ENCODE measurements at places on chromosomes 4 and X.
A peak's percentile ranks its signal among the peaks of the same experiment; 100 is the strongest.

DNA sequence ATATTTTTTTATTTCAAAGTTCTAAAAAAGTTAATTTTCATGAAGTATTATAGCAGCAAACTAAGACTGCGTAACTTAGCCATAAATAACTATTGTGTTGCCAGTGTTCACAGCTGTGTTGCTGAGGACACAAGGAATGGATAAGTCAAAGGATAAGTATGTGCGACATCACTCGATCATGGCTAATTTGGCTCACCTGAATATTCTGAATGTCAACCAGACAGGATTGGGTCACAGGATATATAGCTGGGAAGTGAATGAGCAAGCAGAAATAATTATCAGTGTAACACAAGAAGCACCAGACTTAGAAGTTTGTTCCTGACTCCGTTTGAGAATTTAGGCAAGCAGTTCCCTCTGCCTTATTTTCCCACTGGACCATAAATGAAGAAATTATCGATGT, 33.9 kb downstream of the PRDM8 start:
- no peak for DNase-seq

GRCh38 chr4:67020438-67020797, 524.9 kb downstream of the CENPC start:
- no peak for DNase-seq

DNA sequence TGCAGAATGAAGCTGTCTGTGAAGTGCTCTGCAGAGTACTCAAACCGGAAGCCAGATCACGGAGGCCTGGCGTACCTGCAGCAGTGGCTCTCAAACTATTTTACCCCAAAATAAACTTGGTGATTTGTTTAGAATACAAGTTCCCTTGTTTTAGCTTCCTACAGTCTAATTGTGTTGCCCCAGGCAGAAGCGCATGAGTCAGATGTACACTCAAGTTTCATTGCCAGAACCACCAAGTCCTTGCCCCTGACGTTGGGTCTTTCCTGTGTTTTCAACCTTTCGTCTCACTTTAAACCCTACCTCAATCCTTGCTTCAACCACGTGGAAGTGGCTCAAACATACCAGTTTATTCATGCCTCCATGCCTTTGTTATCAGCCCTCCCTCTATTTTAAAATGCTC, 66.2 kb upstream of the SLC7A11 start:
- DNase-seq, result no peak

- no peak for DNase-seq
These were observed 426.9 kb upstream of the EPHA5 start for GRCh38 chr4:66097218-66097617.

GRCh38 chr4:24730256-24731001, 64.9 kb upstream of the SOD3 start:
- DNase-seq, result no peak

DNA sequence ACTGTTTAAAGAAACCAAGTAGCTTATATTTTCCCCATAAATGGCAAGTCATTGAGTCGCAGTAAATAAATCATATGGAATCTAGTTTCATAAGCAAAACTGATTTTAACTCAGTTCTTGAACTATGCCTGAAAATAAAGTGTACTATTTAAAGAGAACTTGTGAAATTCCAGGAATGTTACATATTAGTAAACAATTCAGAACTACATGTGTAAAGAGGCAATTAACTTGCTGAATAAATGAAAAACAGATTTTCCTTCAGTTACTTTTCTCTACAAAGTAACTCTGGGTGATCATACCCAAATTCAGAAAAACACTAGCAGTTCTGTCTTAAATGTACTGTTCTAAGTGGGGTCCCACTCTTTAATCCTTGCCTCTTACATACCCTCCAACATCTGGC, 236.1 kb upstream of the EDNRA start:
- DNase-seq, result no peak

- no peak for DNase-seq
These were observed 92.8 kb downstream of the AMELX start for GRCh38 chrX:11386001-11386523.

- DNase-seq, result no peak
These were observed 131.8 kb downstream of the SCFD2 start for GRCh38 chr4:53234111-53234510.

- peak; percentile 35 for DNase-seq
These were observed 46.7 kb downstream of the C4orf46 start for GRCh38 chr4:158624889-158625478.

DNA sequence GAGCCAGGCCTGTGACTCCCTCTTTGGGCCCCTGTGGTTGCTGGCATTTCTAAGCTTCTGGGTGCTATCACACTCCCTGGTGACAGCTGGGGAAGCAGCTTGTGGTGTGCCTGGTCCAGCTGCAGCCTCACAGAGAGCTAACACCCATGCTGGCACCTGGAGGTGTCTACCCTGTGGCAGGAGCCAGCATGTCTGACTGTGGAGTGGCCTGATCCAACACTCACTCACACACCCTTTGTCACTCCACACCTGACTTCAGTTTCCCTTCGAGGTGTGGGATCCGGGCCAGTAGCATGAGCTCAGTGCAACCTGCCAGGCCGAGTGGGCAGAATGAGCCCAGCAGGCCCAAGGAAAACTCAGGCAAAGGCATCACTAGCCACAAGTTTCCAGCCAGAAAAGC, 67.5 kb downstream of the TECRL start:
- no peak for DNase-seq

DNA sequence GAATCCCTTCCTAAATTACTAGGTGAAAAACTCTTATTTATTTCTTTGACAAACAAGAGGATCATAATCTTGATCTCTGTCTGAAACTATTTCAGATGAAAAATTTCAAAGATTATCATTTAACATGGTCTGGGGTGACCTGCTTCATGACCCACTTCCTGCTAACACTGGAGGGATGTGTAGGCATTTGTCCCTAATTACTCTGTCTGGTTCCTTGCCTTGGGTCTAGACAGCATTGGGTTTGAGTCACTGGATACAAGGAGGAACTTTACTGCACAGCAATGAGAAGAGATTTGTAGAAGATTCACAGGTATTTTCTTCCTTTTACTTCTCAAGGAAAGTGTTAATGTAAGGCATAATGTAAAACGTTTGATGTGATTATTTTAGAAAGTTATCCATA, 67.9 kb downstream of the LEF1 start:
- no peak for DNase-seq

GRCh38 chr4:54513204-54513603, 144.6 kb upstream of the KIT start:
- DNase-seq, result no peak

DNA sequence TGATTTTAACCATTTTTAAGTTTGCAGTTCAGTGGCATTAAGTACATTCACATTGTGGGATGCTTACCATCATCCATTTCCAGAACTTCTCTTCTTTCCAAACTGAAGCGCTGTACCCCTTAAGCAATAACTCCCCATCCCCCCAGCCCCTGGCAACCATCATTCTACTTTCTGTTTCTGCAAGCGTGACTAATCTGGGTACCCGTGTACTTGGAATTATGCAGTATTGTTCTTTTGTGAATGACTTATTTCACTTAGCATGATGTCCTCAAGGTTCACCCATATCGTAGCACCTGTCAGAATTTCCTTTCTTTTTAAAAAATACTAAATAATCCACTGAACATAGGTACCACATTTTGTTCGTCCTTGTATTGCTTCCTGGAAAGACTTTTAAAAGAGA, 32.9 kb downstream of the USP9X start:
- DNase-seq, result no peak

- no peak for DNase-seq
These were observed 127.0 kb downstream of the IL15 start for GRCh38 chr4:141763374-141763773.

- no peak for DNase-seq
These were observed 4.4 kb downstream of the LRCH2 start for GRCh38 chrX:115229337-115230003.

DNA sequence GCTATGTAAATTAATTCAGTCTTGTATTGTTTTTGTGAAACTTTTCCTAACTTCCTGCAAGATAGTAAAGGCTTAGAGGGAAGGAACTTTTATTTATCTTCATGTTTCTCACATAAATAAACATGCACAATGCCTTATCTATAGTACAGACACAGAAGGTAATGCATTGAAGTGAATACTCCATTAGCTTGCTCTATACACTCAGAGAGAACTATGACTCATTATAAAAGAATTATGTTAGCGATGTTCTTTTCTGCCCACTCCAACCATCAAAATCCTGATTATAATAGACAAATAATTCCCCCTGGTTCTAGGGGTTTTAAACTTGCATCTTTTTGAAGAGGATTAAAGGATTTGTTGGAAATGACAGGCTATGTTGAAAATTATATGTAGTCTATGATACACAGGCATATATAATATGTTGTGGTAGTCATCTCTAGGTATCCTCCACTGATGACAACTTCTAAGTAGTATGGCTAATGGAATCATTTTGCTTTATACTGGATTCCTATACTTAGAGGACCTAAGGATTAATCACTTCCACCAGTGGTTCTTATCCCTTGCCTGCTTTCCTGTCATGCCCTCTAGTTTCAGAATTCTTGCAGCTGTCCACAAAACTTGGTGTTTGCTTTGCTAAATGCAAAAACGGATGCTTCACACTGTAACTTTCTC, 115.7 kb downstream of the NDST4 start:
- DNase-seq, result no peak

DNA sequence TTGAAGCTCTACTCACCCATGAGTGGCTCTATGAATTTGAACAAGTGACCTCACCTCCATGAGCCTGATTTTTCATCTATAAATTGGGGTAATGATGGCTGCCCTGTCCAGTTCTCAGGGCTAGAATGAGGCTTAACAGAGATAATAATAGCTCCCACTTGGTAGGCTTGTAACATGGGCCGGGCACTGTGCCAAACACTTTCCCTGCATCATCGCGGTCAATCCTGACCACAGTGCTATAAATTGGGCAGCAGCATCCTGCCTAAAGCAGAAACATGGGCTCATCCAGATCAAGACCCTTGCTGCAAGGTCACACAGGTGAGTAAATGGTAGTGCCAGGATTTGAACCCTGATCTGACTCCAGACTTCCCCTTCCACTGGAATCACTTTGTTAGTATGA, 12.8 kb downstream of the APLN start:
- DNase-seq, result no peak

DNA sequence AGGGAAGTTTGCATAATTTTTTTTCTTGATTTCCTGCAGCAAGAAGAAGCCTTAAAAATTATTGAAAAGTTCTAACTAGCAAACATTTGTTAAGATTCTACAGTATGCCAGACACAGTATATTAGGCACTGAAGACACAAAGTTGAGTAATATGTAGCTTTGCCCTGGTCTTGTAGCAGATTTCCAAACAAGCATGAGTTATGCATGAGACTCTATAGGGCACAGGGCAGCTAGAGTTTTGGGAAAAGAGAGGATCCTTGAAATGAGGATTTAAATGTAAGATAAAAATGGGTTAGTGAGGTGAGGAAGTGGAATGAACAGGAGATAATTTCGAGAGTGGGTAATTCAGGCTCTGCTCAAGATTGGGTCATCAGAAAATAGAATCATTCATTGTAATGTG, 8.6 kb upstream of the GPRIN3 start:
- DNase-seq, result no peak

- DNase-seq, result no peak
These were observed 103.4 kb downstream of the CEP44 start for GRCh38 chr4:174387143-174387542.

- DNase-seq, result no peak
These were observed 47.6 kb downstream of the THOC2 start for GRCh38 chrX:123685232-123685631.

- DNase-seq, result no peak
These were observed 23.2 kb downstream of the NKX1-1 start for GRCh38 chr4:1382776-1383727.

DNA sequence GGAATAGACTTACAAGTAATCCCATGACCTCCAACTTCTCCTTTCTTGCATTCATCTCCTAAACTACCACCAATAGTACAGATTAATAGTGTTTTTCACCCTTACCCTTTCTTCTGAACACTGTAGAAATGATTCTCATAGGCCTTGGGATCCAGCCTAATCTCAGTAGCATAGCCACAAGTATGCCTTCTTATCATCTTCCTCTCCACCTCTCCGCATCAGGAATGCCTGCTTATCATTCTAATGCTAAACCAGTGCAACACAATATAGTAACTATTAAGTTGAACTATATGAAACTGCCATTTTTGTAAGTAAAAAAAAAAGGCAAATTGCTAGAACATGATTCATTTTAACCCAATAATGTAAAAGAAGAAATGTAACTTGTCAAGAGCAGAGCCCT, 79.5 kb upstream of the IL2 start:
- no peak for DNase-seq

DNA sequence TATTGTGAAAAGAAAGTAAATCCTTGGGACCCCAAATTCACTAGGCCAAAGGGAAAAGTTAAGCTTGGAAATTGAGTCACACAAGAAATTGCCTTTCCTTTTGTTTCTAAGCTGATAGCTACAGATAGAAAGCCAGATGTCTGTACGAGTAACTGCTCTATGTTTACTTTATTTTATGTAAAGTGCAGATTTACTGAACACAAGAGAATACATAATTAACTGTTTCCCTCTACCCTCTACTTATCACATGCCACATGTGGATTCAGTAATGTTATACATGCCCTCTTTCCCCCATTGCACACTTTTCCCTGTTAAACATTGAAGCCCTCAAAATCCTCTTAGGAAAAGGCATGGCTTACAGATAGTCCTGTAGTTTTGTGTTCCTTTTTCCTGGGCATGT, 16.5 kb upstream of the TDO2 start:
- no peak for DNase-seq

- no peak for DNase-seq
These were observed at the start of gene BEX1 for GRCh38 chrX:103063918-103064434. Gene BEX1 (minus strand): TSS chrX:103064171. CDS start chrX:103063274, 897 bp downstream.

DNA sequence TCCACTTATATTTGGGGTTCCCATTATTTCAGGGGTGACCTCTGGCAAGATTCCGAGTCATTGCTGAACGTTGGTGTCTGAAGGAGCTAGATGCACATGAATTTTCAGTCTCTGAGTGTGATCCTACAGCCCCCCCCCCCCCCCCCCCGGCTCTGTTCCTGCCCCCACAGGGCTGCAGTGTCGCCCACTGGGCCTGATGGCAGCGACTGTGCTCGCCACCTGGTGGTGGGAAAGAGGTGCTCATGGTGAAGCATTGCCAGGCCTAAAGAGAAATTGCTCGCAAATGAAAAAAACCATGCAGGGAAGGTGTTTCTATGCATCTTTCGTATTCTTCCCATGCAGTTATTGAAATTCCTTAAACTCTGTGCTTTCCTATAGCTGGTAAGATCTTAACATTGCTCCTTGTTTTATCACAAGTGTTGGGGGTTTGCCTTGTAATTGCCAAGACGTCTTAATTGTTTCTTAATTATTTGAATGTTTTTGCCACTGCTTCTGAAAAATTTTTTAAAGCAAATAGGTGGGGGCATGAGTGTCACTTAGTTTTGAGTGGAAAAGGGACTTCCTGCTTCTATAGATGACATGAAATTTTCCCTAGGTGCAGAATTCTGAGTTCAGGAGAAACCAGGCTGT, 63.2 kb downstream of the CLDN22 start:
- peak; percentile 57 for DNase-seq

- DNase-seq, result no peak
These were observed 26.5 kb downstream of the ELF4 start for GRCh38 chrX:130083656-130084382.

Data from HEK293T (cell line).